ENCODE measurements at places on chromosomes 16 and 17.

GRCh38 chr17:8056976-8057625, 18.2 kb downstream of the ALOX15B start:
- DNase-seq, result no peak

GRCh38 chr16:24849641-24850040, 3.9 kb downstream of the SLC5A11 start:
- no peak for DNase-seq

DNA sequence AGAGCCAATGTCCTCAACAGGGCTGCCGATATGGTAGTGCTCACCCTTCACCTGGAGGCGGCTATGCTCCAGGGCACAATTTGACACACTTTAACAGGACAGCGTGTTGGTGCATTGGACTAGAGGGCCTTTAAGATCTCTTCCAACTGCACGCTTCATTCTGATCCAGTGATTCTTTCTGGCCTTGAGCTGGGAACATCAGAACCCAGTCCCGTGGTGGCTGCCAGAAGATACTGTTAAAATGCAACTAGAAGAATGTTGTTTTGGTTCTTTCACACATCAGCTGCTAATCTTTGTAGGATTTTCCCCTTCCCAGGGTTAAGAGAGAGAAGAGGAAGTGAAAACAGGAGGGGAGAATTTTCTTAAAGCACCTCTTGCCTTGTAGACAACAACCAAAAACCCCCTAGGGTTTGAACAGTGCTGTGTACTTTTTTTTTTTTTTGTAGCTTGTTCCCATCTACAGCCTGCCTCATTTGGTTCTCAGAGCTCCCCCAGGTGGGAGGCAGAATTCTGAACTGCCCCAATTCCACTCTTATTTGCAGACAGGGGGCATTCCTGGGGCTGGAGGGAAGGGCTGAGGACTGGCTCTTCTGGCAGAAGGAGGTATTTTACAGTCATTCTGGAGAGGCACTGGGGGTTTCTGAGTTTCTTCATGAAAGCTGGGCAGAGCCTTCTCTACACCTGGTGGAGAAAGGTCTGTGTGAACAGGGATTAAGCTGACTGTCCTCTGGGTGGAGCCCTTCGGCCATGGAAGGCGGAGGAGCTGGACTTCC, 32.4 kb downstream of the SMARCE1 start:
- DNase-seq, result peak; percentile 47

DNA sequence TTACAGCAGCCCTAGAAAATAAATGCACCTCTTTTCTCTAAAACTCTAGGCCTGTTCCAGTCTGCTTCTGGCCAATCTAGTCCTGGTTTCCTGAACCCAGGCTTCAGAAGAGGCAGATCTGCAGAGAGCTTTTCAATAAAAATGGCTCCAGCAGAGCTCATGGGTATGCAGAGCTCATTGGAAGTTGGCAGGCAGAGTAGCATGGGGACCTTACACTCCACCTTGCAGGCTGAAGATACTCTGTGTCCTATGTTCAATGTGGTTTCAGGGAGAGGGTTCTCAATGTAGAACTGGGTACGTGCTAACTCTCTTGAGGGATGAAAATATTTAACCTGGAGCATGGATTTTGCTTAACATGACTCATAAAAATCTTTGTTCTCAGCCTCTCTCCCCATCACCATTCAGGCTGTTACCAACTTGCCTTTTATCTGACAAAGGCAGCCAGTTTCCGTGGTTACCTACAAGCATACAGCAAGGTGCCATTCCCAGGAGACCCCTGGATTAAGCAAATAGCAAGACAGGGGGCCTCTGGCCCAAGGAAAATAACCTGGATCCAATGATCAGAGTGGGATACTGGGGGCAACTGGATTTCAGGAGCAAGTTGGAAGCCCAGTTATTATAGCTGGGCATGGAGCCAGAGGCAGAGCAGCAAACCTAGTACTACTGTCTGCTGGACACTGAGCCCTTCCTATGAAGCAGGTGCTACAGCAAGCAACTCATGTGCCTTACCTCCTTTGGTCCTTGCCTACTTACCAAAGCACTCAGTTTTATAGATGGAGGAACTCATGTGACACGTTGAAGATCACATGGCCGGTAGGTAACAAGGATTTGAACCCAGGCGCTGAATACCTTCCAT, 98.2 kb upstream of the DHX40 start:
- DNase-seq, result no peak

DNA sequence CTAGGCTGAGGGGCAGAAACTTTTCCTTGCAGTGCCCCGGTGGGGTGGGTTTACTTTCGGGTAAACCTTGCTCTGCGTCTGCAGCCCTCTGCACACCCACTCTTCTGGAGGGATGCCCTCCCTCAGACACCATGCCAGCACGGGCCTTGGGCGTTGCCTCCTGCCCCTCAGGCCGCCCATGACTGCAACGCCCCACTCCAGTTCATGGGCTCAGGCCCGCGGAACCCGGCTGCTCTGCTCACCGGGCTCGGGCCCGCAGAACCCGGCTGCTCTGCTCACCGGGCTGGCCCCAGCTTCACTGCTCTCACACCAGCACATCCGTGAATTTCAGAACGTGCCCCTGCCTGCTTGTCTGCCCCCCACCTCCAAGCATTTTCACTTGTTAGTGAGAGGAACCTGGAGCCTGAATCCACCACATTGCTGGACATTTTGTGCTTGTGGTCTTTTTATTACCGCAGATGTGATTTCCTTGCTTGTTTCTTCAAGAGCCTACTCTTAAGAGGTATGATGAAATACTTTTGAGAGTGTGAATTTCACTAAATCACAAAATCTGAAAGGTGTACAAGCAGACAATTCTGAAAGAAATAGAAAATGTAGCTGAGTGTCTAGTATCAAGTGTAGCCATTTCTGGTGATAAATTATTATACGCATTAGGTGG, 130.9 kb downstream of the RPTOR start:
- DNase-seq, result no peak

GRCh38 chr16:82544378-82545160, 82.2 kb upstream of the CDH13 start:
- no peak for DNase-seq

DNA sequence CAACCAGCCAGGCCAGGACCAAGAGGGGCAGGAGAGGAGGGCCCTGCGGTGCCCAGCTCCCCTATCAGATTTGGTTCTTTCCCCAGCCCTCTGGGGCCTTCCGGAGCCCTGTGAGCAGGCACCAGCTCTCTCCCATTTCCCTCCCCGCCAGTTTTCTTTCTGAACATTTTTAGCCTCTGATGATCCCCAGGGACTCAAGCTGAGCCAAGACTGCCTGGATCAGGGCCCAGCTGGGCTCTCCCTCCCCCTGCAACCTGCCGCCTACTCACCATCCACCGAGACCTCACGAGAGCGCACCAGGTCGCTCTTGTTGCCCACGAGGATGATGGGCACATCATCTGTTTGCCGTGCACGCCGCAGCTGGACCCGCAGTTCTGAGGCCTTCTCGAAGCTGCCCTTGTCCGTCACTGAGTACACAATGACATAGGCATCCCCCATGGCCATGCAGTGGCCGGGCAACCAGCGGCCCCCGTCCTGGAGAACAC, 2.0 kb downstream of the RRAD start:
- DNase-seq, result no peak

DNA sequence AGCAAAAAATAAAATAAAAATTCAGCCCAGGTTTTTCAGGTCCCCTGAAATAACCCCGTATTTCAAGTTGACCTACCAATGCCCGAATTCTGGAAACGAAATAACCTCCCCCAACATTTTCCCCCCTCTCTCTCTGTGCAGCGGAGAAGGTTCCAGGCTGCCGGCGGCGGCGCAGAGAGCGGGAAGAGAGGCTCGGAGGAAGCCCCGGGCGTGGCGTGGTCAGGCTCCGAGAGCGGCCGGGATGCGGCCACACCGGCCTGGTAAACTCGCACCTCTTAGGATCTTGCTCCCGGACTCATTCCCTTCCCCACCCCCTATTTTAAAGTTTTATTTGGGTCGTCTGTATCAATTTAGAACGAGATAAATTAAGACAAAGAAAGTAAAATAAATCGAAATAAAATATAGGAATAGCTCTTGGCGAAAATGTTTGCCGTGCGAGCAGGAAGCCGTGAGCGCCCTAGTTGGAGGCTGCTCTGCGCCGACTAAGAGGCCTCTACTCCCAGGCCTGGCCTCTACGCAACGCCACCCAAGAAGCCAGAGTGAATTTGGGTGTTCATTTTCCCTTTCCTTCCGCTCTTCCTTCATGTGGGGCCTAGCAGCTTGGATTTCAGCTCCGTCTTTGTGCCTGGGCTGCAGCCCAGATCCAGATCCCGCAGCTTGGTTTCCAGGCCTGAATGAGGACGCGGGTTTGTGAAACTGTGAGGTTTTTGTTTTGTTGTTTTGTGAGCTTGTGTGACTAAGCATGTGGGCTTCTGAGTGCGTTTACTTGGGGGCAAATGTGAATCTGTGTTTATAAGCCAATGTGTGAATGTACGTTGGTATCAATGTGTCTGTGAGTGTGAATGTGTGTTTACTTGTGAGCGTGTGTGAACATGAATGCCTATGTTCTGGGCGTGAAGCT, 1.5 kb upstream of the HOXB6 start:
- DNase-seq, result no peak

GRCh38 chr16:81181013-81181720, 57.3 kb upstream of the BCO1 start:
- DNase-seq, result no peak

DNA sequence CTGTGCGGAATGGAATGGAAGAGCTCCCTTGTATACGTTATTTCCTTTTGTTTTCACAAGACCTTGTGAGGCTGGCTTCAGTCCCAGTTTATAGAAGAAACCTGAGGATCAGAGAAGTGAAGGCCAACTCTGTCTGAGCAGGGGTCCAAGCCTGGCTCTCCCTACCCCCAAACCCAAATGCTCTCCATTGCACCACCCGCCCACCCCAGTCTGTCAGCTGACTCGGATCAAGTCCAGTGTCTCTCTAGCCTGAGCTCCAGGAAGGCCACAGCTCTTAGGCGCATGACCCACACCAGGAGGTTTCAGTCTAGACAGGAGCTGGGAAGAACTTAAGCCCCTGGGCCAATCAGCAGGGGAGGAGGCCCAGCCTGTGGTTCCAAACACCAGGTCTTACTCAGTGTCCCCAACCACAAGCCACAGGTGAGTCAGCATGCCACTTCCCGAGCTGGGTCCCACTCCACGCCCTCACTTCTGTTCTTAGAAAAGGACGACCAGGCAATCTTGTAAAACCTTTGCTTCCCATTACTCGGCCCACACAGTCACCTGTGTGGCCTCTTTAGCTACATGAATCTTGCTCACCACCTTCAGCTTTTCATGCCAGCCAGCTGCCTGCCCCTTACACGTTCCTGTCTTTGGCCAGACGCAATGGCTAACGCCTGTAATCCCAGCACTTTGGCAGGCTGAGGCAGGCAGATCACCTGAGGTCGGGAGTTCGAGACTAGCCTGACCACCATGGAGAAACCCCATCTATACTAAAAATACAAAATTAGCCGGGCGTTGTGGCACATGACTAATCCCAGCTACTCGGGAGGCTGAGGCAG, 27.8 kb downstream of the TK2 start:
- DNase-seq, result peak; percentile 39

GRCh38 chr17:48282303-48282702, 147.7 kb downstream of the SKAP1 start:
- no peak for DNase-seq

DNA sequence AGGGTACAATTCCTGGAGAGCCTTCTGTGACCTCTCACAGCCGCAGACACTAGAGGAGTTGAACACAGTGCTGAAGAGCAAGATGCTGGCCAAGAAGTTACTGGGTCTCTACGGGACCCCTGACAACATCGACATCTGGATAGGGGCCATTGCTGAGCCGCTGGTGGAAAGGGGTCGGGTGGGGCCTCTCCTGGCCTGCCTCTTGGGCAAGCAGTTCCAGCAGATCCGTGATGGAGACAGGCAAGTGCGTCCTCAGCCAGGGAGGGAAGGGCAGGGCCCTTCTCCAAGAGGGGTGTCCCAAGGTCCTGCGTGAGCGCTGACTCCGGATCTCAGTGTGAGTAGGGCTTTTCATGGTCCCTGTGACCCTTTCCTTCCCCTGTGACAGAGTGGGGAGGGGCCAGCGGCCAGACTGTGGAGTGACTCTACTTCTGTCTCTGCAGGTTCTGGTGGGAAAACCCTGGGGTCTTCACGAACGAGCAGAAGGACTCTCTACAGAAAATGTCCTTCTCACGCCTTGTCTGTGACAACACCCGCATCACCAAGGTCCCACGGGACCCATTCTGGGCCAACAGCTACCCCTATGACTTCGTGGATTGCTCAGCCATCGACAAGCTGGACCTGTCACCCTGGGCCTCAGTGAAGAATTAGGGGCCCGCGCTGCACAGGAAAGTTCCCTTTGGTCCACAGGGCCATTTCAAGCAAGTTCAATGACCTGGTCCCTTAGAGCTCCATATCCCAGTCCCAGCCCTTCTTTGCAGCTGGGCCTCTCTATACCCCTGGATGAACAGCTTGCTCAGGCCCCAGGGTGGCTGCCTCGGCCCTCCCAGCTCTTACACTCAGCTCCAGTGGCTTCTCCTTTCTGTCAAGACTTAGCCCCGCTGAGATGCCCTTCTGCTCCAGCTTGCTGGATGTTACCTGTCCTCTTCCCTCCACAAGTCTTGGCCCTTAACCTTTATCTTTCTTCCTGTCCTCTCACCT, 13.1 kb downstream of the MPO start:
- DNase-seq, result no peak

DNA sequence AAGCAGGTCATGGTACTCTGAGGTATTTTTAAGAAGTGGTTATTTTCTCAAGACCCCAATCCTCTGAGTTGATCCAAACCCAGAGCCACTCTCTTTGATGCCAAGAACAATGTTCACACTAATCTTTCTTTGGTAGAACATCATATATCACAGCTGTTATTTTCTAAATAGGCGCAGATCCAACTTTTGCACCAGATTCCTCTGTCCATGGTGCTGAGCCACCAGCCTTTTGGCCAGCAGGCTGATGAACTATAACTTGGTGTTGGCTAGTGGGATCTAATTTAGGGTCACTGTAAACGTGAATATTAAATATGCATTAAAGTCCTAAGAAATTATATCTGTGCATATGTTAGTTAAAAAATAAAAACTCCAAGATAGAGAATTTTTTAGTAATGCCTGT, 7.0 kb upstream of the ZKSCAN2 start:
- DNase-seq, result no peak

GRCh38 chr17:61372436-61372835, 27.2 kb upstream of the TBX2 start:
- no peak for DNase-seq

GRCh38 chr17:62802561-62803205, 5.4 kb downstream of the MARCHF10 start:
- no peak for DNase-seq

DNA sequence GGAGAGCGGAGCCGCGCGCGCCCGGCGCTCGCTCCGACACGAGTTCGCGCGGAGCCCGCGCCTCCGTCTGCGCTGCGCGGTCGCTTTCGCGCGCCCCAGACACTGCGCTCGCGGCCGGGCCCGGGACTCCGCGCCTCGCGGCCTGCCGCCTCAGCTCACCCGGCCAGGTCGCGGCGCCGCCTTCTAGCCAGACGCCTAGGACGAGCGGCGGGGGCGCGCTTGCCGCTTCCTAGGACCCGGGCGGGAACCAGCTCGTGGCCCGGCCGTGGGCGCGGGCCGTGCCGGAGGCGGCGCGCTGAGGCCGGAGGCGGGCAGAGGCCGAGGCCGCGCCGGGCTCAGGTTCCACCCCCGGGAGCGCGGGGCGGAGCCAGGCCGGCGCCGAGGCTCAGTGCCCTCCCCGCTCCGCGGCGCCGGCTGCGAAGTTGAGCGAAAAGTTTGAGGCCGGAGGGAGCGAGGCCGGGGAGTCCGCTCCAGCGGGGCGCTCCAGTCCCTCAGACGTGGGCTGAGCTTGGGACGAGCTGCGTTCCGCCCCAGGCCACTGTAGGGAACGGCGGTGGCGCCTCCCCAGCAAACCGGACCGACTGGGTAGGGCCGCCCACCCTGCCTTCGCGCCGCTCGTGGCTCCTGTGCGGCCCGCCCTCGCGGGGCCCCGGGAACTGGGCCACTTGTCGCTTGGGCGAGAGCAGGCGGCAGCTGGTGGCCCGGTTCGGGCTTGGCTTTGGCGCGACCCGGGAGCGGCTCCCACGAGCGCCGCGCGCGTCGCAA, at the start of gene SPHK1:
SPHK1 (plus strand) TSS at position 388 of the 765 bp plus-strand sequence. CDS start 1,036 bp downstream, outside the sequence.
- DNase-seq, result peak; percentile 67
